Stimulated activated CD4-positive, alpha-beta T cell treated with anti-CD3 and anti-CD28 coated beads, Interleukin-2, amount 100 ng/mL, for 48 hours (primary cell): ENCODE measurements at places on chromosomes 16 and 17.
A peak's percentile ranks its signal among the peaks of the same experiment; 100 is the strongest.

- DNase-seq, result no peak
These were observed 29.8 kb upstream of the EIF1 start for GRCh38 chr17:41658846-41659245.

DNA sequence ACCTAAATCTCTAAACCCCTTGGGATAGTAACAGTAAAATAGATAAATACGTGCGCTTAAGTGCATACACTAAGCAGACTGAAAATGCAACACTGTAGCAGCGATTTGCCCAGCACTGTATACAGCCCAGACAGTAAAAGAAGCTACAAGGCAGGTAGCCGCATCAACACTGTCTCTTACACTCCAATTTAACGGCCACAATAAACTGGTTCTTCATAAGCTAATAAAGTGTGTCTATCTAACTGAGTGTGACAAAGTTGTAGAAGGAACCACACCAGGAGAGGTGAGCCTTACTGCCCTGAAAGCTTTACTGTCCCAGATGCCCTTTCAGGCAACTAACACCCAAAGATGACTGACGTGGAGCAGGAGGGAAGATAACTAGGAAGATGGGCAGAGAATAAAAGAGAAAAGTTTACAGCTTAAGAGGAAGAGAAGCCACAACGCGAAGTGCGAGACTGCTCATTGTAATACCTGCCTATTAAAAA is 847 bp downstream of the ZDHHC7 start:
- DNase-seq, result no peak

DNA sequence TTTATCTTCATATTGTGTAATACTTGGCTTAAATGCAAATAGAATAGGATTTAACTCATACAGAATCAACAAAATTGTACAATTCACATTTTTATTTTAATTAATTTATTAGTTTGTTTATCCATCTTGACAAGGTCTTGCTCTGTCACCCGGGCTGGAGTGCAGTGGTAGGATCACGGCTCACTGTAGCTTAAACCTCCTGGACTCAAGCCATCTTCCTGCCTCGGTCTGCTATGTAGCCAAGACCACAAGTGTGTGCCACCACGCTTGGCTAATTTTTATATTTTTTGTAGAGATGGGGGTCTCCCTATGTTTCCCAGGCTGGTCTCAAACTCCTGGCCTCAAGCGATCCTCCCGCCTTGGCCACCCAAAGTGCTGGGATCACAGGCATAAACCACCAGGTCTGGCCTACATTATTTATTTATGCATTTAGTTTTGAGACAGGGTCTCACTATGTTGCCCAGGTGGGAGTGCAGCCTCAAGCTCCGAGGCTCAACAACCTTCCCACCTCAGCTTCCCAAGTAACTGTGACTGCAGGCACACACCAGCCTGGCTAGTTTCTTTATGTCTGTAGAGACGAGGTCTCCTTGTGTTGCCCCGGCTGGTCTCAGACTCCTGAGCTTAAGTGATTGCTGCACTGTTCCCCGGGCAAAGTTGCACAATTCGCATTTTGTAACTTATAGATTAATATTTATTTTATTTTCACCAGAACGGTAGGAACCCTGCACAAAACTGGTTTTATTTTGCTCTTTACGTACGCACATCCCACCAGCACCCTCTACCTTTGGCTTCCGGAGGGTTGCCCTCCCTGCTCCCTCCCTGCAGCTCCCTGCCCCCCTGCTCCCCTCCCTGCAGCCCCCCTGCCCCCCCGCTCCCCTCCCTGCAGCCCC is 4.9 kb downstream of the DPEP1 start:
- no peak for DNase-seq

- DNase-seq, result no peak
These were observed 71.6 kb downstream of the CDK5R1 start for GRCh38 chr17:32558326-32558955.

DNA sequence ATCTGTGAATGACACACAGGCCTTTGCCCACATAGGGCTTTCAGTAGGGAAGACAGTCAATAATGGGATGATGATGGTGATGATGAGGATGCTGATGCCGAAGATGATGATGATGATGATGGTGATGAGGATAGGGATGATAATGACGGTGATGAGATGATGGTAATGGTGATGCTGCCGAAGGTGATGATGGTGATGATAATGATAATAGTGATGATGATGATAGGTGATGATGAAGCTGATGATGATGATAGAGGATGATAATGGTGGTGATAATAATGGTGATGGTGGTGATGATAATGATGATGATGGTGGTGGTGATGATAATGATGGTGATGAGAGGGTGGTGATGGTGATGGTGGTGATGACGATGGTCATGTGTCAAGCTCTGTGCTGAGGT is 12.9 kb downstream of the FOXL1 start:
- no peak for DNase-seq

DNA sequence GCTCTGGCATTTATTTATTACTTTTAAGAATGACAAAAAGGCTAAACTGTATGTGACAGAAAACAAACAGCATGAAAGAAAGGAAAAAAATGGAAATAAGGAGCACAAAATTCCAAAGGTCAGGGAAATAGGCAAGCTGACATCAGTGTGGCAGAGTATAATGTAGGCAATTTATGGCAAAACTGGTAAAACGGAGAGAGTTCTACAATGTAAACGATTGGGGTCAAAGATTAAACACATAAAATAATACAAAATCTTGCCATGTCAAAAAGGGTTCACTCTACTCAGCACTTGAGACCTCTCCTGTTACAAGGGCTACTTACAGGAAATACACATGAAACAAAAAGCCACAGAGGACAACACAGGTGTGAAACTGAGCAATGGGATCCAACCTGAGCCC is 47.0 kb upstream of the CDRT4 start:
- no peak for DNase-seq

- DNase-seq, result peak; percentile 62
These were observed 13.1 kb upstream of the SREBF1 start for GRCh38 chr17:17849845-17850373.

DNA sequence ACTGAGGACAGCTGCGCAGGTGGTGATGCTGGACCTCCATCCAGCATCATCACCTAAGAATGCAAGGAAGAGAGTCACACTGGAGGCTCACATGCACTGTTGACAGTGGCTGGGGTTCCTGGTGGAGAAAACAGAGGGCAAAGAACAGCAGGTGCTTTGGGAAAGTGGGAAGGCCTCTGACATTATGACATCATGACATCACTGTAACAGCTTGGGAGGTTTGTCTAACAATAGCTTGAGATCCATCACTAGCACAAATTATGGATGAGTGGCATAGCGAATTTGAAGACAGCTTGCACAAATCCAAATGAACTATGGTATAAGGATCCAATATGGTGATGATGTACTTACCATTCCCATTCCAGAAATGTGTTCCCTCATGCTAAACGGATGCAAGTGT is 226.5 kb upstream of the MPHOSPH6 start:
- DNase-seq, result no peak

- DNase-seq, result no peak
These were observed 362 bp downstream of the KLHDC4 start for GRCh38 chr16:87765473-87765775.

DNA sequence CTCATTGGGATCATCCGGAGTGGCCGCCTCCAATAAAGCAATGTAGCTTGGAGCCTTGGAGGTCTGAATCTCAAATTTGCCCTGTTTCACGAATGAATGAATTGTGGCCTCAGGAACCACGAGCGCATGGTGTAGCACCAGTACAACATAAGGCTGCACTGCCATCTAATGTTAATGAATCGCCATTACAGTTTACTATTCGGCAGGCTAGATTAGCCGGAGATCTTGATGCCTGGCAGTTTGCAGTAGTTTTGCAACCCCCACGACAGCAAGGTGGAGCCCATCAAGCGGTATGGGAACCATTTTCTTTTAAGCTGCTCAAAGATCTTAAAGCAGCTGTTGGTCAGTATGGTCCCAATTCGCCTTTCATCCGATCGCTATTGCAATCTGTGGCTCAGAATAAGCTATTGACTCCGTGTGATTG is 18.8 kb downstream of the ALOX15B start:
- DNase-seq, result no peak

DNA sequence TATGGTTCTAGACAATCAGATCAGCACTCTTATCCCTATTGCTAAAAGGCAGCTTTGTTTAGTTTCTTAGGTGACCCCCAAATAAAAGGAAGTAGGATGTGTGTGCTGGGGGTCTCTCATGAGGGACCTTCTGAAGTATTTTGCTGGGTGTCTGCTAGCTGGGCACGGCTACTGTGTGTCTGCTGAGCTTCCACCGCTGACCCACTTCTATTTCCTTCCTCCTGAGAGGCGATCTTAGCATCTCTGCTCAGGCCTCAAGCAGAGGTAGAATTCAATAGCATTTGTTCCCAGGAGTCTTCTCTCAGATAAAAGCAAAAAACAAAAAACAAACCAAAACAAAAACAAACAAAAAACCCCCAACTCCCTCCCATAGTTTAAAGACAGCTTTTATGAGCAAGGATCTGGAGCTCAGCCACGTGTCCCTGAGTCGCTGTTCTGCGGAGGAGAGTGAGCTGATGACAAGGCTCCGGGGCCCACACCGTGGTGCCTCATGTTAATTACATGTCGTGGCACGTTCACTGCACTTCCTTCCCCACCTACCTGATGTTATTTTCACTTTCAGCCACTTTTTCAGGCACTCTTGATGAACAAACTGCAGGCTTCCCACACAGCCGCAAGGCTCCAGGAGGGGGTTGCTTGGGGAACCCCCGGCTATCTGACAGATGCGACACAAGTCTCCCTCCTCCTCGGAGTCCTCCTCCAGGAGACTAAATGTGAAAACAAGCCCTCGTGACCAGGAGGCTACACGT is 83.5 kb downstream of the MARCHF10 start:
- peak; percentile 62 for DNase-seq

DNA sequence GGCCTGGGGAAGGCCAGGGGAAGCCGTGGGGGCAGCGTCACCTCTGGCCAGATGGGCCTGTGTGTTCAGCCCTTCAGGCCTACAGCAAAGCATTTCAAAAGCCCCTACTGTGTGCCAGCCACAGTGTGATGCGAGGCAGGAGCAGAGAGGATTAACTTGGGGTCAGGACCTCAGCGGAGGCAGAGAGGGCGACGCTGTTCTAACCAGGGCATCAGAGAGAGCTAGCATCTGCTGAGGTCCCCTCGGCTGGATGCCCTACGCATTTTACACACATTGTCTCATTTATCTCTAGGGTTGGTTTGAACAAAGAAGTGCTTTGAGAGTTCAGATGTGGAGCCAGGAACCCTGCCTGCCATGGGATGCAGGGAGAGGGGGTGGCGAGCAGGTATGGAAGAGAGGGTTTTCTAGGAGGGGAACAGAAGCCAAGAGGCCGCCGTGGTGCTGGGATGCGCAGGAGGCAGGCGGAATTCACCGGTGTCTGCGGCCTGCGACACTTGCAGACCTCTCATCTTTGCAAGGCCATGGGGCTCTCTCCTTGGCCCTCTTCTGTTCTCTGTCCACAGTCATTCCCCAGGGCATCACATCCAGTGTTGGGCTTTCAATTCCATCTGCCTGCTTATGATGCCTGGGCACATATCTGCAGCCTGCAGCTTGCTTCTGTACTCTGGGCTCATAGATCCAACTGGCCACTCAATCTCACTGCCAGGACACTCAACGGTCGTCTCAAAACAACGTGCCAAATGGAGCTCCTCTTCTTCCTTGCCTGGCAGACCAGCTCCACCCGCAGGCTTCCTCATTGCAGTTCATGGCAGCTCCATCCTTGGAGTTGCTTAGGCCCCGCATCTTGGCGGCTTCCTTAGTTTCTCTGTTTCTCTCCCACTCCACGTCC is 8.1 kb upstream of the NKD1 start:
- no peak for DNase-seq

- no peak for DNase-seq
These were observed 11.4 kb downstream of the SLC7A6 start for GRCh38 chr16:68275611-68276191.

DNA sequence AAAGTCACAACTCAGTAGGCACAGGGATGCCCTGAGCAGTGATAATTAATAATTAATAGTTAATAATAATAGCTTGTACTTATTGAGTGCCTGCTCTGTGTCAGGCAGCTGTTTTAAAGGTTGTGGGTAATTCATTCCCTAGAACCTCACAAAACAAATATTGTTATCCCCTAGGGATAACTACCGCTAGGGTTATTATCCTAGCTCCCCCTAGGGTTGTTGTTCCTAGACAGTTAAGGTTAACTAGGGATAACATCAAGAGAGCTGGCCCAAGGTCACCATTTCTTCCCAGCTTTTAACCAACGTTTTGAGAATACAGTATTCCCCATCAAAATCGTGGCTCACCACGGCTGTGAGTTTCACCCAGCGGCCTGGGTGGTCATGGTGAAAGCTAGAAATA is 180.1 kb downstream of the PRKCB start:
- DNase-seq, result no peak

DNA sequence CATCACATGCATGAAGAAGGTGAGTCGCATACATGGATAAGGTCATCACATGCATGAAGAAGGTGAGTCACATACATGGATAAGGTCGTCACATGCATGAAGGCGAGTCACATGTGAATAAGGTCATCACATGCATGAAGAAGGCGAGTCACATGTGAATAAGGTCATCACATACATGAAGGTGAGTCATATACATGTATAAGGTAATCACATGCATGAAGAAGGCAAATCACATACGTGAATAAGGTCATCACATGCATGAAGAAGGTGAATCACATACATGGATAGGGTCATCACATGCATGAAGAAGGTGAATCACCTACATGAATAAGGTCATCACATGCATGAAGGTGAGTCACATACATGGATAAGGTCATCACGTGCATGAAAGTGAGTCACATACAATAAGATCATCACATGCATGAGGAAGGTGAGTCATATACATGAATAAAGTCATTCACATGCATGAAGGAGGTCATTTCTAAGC is 105.1 kb upstream of the SDK2 start:
- no peak for DNase-seq

GRCh38 chr16:4639899-4640509 is 15.4 kb downstream of the MGRN1 start:
- no peak for DNase-seq

GRCh38 chr17:45132572-45133463 is 503 bp upstream of the PLCD3 start:
- DNase-seq, result peak; percentile 63

- no peak for DNase-seq
These were observed 172.1 kb downstream of the RBFOX3 start for GRCh38 chr17:79438546-79439334.

DNA sequence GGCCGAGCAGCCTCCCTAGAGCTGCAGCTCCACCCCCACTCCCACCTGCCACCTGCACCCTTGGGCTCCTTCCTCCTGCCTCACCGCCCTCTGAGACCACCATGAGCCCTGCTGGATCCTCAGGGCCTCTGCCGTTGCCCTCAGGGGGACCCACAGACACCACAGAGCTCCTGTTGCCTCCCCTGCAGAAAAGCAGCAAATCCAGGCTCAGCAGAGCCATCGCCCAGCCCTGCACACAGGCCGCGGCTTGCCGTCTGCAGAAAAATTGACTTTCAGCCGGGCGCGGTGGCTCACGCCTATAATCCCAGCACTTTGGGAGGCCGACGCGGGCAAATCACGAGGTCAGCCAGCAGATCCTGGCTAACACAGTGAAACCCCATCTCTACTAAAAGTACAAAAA is 7.0 kb upstream of the PPP1R27 start:
- DNase-seq, result no peak
